ENCODE measurements at places on chromosomes 11 and 22.

GRCh38 chr11:72848846-72849466 is 34.7 kb downstream of the ATG16L2 start:
- no peak for DNase-seq

DNA sequence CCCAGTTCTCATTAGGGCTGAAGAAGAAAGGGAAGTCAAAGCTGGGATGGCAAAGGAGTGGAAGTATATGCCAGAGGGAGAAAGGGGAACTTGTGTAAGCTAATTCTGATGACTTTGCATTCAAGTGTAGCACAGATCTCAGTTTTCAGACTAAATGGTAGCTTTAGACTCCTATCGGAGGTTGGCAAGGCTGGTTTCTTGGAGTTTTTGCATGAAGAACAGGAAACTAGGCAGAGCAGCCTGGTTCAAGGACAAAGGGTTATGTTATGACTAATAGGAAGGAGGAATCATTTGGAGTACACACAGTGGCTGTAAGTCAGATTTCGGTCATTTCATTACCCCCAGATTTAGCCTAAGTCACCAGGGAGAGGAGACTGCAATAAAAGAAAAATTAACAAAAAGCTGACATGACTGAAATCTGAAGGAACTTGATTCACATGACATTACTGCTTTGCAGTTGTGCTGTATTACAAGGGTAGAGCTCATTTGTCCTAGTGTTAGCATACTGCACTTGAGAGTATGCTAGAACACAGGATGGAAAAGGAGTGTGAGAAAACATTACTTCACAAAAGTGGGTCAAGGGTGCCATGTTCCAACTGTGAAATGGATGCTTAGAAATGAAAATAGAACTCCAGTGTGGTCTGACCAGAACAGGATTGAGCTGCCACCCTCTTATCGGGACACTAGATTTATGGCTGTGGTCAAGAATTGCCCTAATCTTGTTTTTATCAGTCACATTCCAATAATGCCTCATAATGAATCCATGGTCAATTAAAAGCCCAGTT is 23.6 kb downstream of the ADM start:
- no peak for DNase-seq

GRCh38 chr11:66951927-66952337 is 6.3 kb downstream of the PC start:
- DNase-seq: no peak

DNA sequence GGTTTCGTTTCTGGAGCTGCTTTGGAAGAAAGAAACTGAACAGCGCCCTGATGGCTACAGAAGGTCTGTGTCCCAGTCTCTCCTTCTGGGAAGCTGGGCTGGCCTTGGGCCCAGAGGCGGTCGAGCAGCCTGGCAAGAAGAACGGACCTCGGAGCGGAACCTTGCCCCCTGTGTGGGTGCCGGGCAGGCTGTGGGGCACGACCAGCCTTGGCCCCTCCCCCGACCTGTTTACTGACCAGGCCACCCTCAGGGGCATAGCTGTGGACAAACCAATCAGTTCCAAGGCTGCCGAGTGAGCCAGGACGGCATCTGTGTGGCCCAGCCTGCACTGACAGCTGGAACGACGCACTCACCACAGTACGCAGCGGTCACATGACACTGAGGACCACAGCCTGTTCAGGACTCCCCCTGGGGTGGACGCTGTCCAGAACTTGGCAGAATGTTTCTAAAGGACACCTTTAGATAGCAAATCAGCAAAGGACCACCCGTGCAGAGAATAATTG is 7.2 kb downstream of the PIM3 start:
- DNase-seq: no peak

GRCh38 chr11:111299101-111300026 is 1.0 kb downstream of the POU2AF3 start:
- DNase-seq: no peak

- no peak for DNase-seq
Observed at GRCh38 chr11:118843565-118843964, 40.1 kb upstream of the CXCR5 start.

DNA sequence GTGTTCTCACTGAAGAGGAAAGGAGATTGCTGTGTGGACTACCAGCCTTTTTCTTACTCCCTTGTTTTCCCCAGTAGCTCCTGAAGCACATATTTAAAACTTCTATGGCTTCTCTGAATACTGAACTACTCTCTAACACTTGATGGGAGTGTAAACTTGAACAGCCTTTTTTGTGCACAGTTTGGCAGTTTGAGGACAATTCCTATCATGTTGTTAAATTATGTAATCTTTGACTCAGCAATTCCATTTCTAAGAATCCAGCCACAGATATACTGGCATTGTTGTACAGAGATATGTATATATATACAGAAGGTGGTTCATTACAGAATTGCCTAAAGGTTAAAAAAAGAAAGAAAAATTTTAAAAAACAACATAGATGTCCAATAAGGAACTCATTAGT is 47.1 kb upstream of the EED start:
- DNase-seq: peak; percentile 63

DNA sequence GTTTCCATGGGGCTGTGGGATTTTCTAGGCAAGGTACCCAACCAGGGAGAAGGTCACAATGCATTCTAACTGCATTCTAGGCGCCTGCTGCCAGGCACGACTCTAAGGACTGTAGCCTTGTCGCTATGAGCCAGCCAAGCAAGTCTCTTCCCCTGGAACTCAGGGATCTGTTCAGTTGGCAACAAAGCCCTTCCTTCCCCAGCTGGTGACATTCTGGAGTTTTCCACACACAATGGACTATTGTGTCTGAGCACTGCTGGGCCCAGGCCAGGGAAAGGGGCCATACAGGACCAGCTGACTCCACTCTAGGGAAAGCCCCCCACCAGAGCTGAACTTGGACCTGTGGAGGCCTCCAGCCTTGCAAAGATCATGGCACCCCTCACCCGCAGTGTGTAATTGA is 116.8 kb downstream of the RRAS2 start:
- DNase-seq: no peak

DNA sequence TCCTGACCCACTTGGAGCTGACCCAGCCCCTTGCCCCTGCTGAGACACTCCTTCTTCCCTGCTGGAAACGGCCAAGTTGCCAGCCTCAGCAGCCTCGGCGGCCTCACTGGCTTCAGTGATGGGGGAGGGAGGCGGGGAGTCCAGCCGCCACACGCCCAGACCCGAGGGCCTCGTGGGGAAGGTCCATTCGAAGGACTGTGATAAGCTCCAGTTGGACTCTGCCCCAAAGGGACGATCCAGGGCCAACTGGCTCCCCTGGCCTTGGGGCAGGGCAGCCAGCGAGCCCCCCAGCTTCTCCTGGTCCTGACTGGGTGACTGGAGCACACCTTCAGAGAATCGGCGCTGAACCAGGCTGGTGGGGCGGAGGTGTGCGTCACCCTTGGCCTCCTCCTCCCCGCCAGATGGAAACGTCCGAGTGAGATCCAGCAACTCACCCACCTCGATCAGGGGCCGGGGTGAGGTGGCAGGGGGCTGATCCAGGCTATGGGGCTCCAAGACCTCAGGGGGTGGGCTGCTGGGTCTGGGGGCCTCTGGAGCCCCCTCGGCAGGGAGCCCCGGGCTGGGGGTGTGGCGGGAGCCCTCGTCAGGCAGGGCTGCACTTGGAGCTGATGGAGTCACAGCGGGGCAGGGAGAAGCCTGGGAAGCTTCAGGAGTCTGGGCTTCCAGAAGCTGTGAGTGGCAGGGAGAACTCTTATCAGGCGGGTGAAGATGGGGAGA is 11.5 kb downstream of the TNKS1BP1 start:
- DNase-seq: no peak

- no peak for DNase-seq
Observed at GRCh38 chr11:27864611-27865010, 164.4 kb upstream of the BDNF start.

- DNase-seq: peak; percentile 35
Observed at GRCh38 chr22:25540908-25541660, 23.4 kb upstream of the GRK3 start.

DNA sequence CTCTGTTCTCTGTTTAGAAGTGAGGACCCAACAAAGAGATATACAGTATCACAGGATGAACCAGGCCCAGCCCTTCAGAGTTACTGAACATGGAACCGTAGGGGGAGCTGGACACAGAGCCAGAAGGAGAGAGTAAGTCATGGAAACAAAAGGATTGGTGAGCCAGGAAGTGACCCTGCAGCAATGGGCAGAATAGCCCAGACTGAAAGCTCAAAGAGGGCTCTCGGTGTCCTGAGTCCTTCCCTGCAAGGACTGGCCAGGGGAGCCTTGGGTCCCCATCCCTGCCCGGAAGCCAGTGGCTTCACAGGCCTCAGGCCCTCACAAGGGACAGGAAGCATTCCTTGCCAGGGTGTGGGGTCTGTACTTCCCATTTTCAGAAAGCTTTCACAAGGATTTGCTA is 150.6 kb downstream of the SPATA19 start:
- no peak for DNase-seq

- DNase-seq: no peak
Observed at GRCh38 chr11:63877658-63878241, 38.8 kb downstream of the MARK2 start.

DNA sequence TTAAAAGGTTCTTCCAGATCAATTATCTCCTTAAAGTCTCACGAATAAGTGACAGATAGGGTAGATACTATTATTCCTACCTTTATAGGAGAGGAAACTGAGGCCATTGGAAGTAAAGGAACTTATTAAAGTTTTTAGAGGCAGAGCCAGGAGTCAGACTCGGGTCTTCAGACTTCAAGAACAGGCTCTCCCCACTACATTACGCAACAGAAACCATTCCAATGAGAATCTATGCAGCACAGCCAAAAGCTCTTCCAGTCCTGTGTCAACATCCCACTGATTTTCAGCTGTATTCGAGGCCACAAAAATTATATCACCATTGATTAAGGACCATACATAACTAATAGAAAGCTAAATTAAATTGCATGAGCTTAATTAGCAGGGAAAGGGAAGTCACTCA is 77.4 kb downstream of the RELT start:
- DNase-seq: no peak

- no peak for DNase-seq
Observed at GRCh38 chr22:45026511-45026910, 16.7 kb upstream of the PHF21B start.

GRCh38 chr11:6052374-6052773 is 21.8 kb upstream of the OR56A1 start:
- no peak for DNase-seq

DNA sequence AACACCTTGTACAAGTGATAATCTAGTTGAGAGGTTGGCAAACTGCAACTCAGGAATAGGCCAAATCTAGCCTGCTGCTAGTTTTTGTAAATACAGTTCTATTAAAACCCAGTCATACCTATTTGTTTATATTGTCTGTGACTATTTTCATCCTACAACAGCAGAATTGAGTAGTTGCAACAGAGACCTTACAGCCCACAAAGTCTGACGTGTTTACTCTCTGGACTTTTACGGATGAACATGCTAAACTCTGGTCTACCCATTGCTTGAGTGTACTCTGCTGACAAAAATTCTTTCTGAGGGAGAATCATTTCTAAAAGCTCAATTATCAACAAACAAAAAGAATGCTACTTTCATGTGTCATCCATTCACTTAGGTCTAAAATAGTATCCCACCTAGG is 287.0 kb downstream of the DYNC2H1 start:
- DNase-seq: no peak

GRCh38 chr11:15158351-15159015 is 43.8 kb downstream of the INSC start:
- no peak for DNase-seq

DNA sequence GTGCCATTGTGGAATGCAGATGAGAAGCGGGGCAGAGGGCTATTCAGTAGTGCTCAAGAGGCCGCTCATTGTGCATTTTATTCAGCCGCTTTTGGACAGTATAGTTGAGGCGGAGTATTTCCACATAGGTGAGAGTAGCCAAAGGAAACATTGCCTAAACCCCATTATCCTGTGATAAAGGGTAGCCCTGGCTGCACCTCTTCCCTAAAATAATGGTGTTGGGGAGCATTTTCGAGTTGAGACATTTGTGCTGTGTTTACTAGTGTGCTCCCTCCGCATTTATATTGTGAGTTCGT is 68.8 kb downstream of the SPECC1L start:
- no peak for DNase-seq

DNA sequence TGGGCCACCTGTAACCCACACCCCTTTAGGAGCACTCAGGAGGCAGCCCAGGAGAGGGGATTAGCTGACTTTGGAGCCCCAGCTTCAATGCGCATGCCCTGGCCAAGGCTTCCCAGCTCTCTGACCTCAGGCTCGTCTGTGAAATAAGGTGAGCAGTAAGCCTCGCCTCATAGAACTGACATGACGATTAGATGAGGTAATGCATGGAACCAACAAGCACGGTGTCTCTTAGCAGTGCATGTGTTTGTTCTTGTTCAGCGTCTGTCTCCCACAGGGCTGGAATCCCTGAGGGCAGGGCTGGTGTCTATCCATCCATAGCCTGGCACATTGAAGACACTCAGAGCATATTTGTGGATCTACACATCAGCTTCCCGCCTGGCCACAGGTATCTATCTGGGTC is 415.4 kb downstream of the MN1 start:
- DNase-seq: no peak

- DNase-seq: no peak
Observed at GRCh38 chr11:94447149-94447548, 45.9 kb upstream of the GPR83 start.

DNA sequence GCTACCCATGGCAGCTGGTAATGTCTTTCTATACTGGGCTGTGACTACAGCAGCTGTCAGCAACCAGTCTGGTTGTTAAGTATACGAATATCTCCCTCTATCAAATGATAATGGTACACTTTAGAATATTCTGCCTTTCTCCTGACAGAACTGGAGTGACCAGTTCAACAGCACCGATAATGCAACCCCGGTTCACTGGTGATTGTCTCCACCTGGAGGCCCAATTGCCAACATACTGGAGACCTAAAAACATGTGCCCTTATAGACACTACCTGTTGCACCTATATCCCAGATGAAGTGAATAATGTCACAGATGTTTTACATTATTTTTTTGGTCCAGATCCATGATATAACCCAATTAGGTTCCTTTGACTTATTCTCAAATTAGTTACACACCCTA is 21.1 kb downstream of the OR5P2 start:
- DNase-seq: no peak

GRCh38 chr11:124869331-124869730 is 4.1 kb downstream of the ROBO3 start:
- DNase-seq: no peak

- DNase-seq: peak; percentile 25
Observed at GRCh38 chr11:60634126-60634525, 65.3 kb upstream of the MS4A8 start.

DNA sequence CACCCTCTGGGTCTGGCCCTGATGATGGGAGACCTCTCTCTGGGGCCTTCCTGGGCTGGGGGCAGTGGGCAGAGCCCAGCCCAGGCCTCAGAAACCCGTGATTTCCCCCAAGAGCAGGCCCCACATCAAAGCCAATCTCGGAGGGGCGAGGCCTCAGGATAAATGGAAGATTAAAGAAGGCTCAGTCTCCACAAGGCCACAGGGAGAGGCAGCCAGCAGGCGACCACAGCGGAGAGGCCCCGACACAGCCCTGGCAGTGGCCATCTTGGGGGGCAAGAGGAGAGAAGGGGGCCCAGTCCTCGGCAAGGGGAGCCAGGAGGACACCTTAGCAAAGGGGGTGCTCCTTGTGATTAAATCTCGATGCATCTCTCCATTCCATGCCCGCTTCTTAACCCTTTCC is 12.5 kb upstream of the CREB3L1 start:
- no peak for DNase-seq

GRCh38 chr11:28808771-28809170 is 700.6 kb downstream of the METTL15 start:
- DNase-seq: no peak
